ENCODE measurements at places on chromosomes 7 and 10.

DNA sequence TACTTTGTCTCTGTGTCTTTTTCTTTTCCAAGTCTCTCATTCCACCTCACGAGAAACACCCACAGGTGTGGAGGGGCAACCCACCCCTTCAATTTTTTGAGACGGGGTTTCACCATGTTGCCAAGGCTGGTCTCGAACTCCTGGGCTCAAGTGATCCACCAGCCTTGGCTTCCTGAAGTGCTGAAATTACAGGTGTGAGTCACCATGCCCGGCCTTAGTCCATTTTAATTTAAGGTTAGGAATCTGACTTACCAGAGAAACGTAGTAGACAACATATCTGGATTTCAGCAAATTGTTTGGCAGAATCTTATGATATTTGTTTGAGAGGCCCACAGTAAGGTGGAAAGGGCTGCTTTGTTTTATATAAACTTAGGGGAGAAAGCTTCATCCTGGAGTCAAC, 3.2 kb upstream of the NFKB2 start:
- no peak for DNase-seq

DNA sequence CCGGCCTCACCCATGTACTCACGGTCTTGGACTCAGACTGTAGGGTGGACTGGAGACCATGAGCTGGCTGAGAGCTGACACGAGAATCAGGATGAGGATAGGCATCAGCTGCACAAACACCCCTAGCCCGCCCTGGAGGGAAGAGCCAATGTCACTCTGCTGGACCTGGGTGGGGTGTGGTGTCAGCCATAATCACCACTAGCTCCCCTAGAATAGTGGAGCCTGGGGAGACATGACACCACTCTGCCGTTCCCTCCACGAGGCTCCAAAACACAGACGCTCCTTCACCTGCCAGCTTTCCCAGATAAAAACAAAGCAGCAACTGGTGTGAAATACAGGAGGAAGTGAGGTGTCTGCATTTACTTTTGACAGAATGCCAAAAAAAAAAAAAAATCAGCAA, 16.5 kb downstream of the DNAJB12 start:
- DNase-seq: no peak

DNA sequence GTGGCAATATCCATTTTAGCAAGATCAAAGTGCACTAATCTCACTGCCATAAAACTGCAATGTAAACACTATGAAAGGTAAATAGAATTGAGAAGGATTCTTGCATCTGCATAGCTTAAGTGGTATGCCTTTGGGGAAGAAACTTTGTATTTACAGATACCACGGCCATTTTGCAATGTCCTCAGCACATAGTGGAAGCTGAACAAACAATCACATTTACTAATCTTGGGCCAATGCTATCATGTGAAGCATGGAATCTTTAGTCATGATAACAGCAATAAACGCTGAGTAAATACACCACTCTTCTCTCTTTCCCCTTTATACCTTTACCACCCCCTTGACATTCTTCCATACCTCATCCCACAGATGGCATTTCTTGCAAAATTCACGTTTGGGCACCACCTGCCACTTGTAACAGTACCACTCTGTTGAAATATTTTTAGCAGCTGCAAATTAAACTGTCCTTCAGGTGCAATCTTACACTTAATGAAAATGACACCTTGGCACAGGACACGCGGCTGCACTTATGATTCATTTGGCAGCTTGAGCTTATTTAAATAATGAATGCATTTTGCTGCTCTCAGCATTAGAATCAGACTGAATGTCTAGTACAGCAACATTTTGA, 171.8 kb downstream of the SEMA3A start:
- DNase-seq: no peak

DNA sequence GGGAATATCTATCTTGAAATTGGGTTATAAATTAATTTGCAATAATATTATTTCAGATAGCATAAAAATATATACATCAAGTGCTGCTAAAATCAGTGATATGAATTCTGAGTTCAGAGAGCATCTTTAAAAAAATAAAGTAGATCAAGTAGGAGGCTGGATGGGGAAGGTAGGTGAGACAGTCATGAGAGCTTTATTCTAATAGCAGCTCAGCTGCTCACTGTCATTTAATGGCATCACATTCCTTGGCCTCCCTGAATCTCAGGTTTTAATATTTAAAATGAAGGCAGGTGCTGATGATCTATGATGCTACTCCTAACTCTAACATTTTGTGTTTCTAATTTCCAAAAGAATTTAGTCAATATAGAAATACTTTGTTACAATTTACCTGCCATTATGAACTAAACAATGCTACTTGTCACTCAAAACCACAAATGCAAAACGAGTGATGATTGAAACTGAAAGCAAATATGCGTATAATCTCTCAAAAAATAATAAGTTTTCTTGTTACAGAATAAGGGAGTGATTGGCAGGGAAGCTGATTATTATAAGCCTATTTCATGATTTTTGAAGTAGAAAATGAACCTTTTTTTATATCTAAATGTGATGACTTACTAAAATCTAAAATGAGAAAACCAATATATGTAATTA, 147.6 kb upstream of the CSTF2T start:
- DNase-seq: no peak

- no peak for DNase-seq
Observed at GRCh38 chr10:34520084-34520483, 295.0 kb downstream of the PARD3 start.

DNA sequence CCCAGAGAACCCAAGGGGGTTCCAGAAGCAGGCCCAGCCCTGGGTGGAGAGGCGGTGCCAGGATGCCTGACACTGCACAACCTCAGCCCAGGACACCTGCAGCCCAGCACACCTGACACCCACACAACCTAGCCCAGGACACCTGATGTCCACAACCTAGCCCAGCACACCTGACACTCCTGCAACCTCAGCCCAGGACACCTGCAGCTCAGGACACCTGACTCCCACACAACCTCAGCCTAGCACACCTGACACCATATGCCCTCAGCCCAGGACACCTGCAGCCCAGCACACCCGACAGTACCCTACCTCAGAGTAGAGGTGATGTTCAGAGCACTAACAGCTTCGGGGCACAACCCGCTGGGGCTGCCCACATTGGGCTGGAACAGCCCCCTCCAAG, 87.3 kb downstream of the PAXIP1 start:
- no peak for DNase-seq

DNA sequence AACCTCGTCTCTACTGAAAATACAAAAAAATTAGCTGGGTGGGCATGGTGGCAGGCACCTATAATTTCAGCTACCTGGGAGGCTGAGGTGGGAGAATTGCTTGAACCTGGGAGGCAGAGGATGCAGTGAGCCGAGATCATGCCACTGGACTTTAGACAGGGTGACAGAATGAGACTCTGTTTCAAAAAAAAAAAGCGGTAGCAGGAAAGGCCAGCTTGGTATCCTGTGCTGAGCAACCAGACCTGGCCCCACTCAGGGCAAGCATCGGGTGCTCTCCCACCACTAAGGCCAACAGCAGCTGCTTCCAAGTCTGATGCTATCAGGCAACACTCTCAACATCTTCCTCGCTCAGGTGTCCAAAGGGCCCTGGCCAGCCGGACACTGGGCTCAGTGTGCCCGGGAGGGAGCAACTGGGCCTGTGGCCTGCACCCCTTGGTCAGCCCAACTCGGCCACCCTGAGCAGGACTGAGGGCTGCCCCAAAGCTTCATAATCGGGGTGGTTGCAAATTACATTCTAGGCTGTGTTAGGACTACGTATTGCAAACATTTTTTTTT, 44.3 kb upstream of the MSMB start:
- no peak for DNase-seq

DNA sequence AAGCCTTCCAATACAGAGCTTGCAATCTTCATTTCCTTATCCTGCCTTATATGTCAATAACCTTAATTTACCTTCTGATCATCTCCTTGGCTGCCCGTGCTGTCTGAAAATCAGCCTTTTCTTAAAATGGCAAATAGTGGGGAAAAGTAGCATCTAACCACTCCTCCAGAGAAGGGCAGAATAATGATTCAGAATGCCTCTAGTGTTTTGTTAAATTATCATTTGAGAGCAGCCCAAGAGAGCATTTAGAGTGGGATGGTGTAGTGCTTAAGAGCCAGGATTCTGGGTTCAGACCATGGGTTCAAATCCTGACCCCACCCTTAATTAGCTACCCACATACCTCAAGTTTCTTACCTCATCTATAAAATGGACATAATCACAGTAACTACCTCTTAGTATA, 4.6 kb upstream of the TMEM139 start:
- no peak for DNase-seq

DNA sequence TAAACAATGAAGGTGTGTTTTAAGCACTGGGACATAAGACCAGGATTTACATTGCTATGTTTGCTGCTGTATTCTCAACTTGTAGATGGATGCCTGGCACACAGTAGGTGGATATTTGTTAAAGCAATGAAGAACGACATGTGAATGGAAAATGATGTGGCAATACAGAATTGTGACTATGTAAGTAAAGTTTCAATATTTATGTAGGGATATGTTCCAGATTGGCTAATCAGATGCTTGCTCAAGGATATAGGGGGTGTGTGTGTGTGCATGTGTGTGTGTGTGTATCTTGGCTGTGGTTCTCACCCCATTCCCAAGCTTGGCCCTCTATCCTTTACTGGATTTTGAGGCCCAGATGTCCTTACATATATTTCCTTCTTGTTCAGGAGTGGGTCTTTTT, 42.7 kb upstream of the LAMB1 start:
- DNase-seq: no peak

- peak; percentile 18 for DNase-seq
Observed at GRCh38 chr7:44291733-44292419, 33.5 kb downstream of the CAMK2B start.

DNA sequence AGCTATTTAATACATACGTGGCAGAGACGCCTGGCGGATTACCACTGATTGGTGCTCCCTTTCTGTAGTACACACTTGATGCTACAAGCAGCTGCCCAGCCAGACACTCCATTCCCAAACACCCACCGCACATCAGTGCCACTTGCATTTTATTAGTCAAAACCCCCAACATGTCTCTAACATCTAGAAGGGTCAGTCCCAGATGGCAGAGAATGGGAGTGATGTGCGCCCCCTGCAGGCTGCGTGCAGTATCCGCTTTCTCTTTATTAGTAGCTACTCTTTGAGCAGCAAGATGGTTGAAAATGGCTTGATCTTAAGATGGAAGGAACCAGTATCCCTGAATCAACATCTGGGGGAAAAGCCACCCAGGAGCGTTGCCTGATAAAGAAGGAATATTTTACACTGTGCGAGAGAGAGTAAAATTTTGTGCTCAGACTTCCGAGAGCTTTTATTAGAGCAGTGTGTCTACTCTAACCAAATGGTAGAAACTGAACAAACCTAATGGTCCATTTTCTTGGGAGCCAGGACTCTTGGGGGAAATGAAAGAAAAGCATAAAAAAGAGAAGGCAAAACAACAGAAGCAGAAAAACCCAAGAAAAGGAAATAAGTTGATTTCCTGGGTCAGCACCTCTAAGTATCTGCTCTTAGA, 78.3 kb downstream of the ST8SIA6 start:
- no peak for DNase-seq

- DNase-seq: no peak
Observed at GRCh38 chr10:3528271-3528670, 256.7 kb downstream of the KLF6 start.

DNA sequence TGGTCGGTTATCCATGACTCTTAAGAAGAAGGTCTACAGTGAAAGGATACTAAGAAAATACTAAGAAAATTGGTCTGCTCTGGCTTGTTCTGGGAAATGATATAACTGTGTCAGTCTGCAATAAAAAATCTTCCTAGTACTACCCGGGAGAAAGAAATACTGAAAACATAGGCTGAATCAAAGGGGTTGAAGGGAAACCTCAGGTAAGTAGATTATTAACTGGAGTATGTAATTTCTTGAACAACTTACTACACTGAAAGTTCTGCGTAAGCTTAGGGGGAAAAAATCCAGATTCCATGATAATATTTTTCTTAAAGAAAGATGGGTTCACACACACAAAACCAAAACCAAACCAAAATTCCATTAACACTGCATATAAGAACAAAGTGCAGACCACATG, 143.3 kb downstream of the KMT2E start:
- no peak for DNase-seq

GRCh38 chr10:77548157-77548556, 89.5 kb downstream of the KCNMA1 start:
- no peak for DNase-seq

GRCh38 chr10:76252733-76253132, 821.3 kb downstream of the LRMDA start:
- no peak for DNase-seq

DNA sequence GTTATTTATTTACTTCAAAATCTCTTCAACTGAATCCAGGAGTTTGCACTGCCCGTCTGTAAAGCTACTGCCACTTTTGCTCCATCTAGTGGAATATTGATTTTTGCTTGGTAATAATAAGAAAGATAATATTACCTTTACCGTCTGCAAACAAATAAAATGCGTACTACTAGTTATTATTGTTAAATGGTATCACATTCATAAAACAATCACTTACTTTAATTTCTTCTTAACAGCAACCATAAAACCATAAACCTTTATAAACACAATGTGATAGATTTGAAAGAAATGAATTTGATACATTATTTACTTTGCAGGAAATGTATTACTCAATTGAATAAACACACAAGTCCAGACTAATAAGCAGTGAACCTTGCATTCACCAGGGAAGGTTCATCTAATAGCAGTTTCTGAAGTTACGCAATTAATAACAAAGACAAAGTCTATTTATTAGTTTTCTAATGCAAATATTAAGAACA, 6.4 kb downstream of the AGMO start:
- DNase-seq: no peak

DNA sequence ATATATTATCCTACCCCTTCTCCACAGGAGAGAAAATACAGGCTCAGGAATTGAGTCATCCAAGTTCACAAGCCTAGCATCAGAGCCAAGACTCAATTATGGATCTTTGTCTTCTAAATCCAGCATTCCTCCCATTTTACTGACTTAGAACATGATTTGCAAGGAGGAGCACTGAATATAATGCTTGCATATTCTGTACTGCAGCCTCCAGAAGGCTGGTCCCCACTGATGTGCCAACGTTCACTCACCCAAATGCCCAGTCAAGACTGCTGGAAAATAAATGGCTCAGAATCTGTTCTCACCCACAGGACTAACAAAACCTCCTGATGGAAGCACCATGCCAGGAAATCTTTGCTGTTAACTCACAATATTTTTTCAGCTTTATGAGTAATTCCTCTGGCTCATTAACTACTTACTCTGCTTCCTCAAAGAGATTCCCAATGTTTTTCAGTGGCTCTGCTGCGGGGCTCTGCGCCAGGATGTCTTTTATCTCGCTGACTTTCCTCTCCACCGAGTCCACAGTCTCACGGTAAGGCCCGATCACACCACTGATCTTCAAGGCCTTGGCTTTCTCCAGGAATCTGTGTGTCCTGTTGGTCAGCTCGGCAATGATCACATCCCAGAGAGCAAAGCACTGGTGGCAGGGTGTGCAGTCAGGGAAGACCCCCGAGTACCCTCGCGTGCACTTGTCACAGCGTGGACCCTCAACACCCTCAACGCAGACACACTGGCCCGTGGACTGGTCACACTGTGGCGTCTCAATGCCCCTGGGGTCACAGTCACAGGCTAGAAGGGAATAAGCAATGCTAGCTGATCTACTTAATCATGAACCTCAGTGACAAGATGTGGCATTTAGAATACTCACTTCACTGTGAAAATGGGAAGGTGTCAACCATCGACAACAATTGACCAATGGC, 48.8 kb downstream of the DLD start:
- DNase-seq: no peak

Data from right forelimb (tissue), 1 donor.